ENCODE measurements at places on chromosomes 1 and 21.

DNA sequence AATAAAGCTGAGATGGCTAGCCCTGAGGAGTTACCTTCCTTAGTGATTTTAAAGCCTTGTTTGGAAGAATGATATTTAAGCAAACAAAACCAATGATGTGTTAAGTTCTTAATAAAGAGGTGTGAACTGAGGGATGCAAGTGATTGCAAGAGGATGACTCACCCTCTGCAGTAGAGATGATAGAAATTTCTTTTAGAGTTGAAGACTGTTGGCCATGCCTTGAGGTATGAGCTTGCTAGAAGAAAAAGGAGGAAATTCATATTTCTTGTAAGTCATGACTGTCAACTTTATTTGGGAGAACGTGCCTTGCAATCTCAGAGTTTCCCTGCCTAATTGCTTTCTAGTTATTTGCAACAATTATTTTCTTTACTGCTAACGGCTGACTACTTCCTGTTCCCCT, 94.7 kb downstream of the PLA2G4A start:
- DNase-seq = no peak

- no peak for DNase-seq
Observed at GRCh38 chr1:245161866-245162265, 7.1 kb downstream of the KIF26B start.

GRCh38 chr1:235504122-235504493, at the start of gene B3GALNT2:
Gene B3GALNT2 (minus strand): TSS chr1:235504452. CDS start chr1:235504252, 200 bp downstream.
- DNase-seq = no peak

- DNase-seq = no peak
Observed at GRCh38 chr21:44428281-44428960, 26.9 kb upstream of the LRRC3 start.

- no peak for DNase-seq
Observed at GRCh38 chr1:235006132-235006721, 122.4 kb downstream of the TOMM20 start.

GRCh38 chr1:218476385-218476784, 131.2 kb downstream of the TGFB2 start:
- DNase-seq = no peak

- DNase-seq = no peak
Observed at GRCh38 chr1:118077331-118078045, 107.5 kb downstream of the SPAG17 start.

DNA sequence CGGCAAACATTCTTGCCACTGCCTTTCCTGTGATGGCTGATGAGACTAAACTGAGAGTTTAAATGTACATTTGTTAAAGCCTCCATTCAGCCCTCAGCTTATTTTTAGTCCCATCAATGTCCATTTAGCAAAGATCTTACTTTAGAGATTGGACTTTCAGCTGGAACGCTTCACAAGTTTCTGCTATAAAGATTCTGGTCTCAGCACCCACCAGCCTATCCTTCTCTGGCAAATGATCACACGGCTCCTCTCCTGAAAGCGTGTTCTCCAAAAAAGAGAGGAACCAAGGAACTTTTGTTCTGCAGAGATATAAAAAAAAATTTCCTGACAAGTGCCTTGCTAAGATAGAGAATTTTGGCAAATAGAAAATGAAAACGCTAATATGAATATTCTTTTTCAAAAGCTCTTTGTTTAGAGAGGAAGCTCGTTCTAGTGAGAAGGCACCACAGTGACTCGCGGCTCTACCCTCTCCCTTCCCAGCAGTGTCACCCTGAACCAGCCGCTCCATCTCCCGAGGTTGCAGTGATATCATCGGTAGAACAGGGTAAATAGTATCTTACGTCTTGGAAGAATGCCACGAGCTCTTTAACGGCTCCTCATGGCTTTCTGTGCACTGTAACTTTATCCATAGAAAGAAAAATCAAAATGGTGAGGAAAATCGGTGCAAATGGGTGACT, 200.2 kb downstream of the APP start:
- DNase-seq = no peak

- no peak for DNase-seq
Observed at GRCh38 chr1:151210830-151211229, 12.5 kb downstream of the PIP5K1A start.

GRCh38 chr1:217456261-217456660, 174.6 kb downstream of the GPATCH2 start:
- no peak for DNase-seq

- peak; percentile 3 for DNase-seq
Observed at GRCh38 chr1:2927393-2928360, 93.6 kb upstream of the ACTRT2 start.

- no peak for DNase-seq
Observed at GRCh38 chr1:37989361-37989930, 376 bp downstream of the SF3A3 start.

DNA sequence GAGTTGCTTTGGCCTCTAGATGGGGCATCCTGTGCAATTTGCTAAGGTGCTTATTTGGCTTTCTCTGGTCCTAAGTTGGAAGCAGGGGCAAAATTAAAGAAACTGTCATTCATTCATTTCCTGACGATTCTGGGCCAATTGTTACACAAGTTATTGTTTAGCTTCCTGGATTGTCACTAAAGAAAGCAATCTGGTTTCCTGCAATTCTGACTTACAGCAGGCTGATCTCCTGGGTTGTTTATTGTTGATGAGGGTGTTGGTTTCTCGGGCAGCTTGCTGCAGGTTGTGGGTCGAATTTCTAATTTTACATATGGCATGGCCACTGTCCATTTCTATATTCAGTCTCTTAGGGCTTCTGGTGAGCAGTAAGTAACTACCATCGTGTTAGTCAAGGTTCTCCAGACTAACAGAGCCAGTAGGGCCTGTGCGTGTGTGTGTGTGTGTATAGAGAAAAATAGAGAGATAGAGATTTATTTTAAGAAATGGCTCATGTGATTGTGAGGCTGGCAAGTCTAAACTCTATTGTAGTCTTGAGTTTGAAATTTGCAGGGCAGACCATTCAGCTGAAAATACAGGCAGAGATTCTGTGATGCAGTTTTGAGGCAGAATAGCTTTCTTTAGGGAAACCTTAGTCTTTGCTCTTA, 30.4 kb downstream of the CTH start:
- no peak for DNase-seq

DNA sequence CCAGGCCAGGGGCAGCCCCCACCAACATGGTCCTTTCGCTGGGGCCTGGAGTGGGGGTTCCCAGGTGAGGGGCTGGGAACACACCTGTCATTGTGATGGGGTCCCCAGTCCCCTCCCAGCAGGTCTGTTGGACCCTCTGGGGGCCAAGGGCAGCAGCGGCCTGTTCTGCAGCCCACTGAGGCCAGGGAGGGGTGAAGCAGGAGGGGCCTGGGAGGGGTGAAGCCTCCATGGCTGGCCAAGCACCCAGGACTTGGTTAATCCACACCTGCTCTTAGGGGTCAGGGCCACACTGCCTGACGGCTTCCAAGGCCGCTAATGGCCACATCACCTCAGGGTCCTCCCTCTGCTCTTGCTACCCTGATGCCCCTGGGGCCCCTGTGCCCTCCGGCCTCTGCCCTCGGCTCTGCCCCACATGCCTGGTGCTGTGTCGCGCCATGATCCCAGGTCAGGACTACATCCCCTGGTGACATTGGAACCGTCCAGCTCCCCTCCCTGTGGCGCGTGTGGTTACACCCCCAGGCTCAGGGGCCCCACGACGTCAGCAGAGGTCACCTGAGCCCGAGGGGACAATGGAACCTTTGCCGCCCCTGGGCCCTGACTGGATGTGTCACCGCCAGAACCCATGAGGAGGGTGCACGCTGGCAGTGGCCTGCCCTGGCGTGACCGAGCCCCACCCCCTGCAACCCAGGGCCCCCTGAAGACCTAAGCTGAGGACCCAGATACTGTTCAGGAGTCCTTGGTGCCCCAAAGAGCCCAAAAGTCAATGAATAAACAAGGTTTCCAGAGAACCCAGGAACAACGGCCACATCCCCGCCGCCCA, 7.0 kb downstream of the TNFRSF18 start:
- DNase-seq = no peak

DNA sequence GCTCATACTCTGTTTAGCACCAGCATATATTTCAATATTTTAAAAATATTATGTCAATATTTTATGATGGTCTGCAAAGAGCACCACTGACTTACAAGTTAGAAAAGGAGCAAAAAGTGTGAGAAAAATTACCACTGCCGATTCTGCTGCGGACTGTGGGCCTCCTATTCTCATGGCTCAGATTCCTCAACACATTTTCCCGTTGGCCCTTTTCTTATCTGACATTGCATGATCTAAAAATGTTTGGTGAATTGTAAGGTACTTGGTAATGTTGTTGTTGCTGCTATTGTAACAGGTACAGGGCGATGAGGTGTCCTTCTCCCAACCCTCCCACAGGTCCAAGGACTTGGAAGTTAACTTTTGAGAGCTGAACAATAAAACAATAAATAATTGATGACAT, 737 bp downstream of the C1orf162 start:
- no peak for DNase-seq

DNA sequence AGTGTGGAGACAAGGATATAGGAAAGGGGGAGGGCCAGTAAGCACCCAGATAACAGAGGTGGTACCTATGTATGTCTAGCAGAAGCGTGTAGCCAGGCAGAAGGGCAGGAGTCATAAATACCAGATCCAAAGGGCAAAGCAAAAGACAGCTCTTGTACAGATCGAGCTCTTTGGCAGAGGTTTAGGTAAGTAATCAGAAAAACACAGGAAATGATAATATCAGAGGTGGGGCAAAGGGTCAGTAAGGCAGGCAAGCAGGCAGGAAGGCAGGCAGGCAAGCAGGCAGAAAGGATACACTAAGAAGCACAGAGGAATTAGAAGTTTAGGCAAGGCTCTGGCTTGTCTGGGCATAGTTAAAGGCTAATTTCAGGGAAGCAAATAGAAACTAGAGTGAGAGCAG, 22.7 kb upstream of the SLFNL1 start:
- no peak for DNase-seq

DNA sequence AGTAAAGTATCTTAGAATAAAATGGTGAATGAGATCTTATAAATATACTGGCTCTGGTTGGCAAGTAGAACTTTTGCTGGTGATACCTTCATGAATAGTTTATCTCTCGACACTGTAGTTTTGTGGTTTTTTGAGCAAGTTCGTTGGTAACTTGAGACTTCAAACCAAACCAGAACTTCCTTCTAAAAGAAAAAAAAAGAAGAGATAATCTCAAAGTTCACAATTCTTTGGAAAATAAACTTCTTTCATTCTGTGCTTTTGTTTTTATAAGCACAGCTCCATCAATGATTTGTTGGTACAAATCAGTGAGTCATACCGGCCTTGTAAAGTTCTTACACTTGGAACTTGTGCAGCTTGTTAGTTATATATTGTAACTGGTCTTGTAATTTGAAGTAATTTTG, 2.3 kb downstream of the HIPK1 start:
- DNase-seq = no peak

- DNase-seq = no peak
Observed at GRCh38 chr1:78721136-78721535, 71.5 kb downstream of the IFI44 start.

- DNase-seq = no peak
Observed at GRCh38 chr1:117286562-117286961, 75.8 kb upstream of the VTCN1 start.

DNA sequence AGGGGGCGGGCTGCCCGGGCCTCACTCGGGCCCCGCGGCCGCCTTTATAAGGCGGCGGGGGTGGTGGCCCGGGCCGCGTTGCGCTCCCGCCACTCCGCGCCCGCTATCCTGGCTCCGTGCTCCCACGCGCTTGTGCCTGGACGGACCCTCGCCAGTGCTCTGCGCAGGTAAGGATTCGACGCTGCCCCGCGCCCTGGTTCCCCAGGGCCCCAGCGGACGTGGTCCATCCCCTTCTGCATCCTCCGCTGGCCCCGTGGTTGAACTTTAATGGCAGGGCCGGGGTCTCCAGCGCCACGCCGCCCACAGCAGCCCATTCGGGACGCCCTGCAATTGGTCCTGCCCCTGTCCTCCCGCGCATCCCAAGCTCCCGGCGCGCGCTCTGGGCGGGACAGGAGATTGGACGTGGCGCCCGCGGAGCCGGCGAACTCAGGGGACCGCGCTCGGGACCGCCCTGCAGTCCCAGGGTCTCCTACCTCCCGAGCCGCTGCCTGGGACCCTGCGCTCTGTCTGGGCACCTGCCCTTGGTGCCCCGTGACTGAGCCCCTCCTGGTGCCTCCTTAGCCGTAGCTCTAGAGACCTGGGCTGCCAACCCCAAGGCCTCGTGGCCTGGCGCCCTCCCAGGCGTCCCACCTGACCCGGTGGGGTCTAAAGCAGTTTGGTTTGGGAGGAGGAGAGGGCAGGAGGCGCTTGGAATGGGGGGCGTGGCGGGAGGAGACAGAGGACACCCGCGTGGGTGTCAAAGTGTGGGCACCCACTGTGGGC, at the start of gene ALPL:
Gene ALPL, plus strand, starts transcription at position 73 of the 762 bp plus-strand sequence. CDS start 44,659 bp downstream, outside the sequence.
- DNase-seq = no peak

DNA sequence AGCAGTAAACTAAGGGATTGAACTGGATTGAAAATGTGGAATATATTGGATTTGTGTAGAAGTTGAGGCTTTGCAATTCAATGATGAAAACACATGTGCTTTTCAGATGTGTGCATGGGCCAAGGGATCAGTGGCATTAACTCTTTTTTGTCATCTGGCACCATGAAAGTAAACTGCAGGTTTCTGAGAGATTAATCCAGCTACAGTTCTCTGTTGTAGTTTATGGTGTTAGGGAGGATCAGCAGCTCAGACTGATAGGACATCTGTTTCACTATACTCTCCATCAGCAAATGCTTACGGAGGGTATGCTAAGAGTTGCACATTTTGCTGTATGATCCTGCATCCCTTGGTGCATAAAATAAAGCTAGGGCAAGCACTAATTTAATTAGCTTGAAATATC, 82.6 kb downstream of the C1orf21 start:
- DNase-seq = no peak
